Chondrocyte (in vitro differentiated cells): ENCODE measurements at places on chromosomes 7 and 10. TPM values are rescaled to one million over a fixed set of nuclear protein-coding genes. Genes with fewer than 3 reads are reported as not detected.

DNA sequence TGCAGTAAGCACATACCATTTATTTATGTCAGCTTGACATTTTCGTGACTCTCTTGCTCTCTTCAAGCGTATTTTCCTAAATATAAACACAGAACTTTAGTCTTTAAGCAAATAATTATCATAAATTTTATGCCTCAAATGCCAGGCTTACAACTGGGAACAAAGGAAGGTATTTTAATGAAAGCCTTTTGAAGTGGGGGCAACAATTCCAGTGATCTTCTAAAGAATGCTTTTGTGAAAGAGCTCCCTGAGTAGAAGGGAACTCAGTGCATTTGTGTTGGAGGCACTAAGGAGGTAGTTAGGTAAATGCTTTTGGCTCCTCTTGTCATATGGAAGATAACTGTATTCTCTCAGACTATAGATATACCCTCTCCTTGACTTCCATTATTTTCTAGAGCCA is 104.9 kb downstream of the VPS50 start:
- peaks cover 13% of the 10 kb centered on the region for H3K36me3 ChIP-seq
- H3K27me3 ChIP-seq, result no peaks in the 10 kb centered on the region
- no peak overlapping the region for H3K4me3 ChIP-seq

- no peaks in the 10 kb centered on the region for H3K36me3 ChIP-seq
- H3K27ac ChIP-seq, result no peak overlapping the region
- no peak for DNase-seq
- no peaks in the 10 kb centered on the region for H3K4me1 ChIP-seq
- no peak overlapping the region for H3K4me3 ChIP-seq
These were observed 160.6 kb upstream of the AOAH start for GRCh38 chr7:36884910-36885309.

GRCh38 chr10:92082583-92083280 is 159.2 kb downstream of the BTAF1 start:
- DNase-seq, result no peak
- peaks cover 7% of the 10 kb centered on the region for H3K4me1 ChIP-seq
- no peak overlapping the region for H3K27ac ChIP-seq
- peaks cover 8% of the 10 kb centered on the region for H3K36me3 ChIP-seq
- no peaks in the 10 kb centered on the region for H3K27me3 ChIP-seq
- H3K4me3 ChIP-seq, result no peak overlapping the region

DNA sequence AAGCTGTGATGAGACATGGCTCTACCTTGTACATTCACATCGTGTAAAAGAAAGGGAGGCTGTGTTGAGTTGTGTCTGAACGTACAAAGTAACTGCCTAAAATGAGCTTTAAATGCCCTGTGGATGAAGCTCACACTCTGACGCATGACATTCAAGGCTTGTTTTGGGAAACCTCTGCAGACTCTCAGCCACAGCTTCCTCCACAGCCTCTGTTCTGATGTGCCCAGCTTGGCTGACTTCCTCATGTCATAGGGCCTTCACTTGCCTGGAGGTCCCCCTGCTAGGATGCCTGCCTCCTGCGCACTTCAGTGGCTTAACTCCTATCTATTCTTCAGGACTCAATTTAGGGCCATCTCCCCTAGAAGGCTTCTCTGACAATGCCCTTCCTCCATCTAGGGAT is 230.0 kb upstream of the HABP2 start:
- no peaks in the 10 kb centered on the region for H3K27me3 ChIP-seq
- no peak overlapping the region for H3K27ac ChIP-seq
- no peaks in the 10 kb centered on the region for H3K36me3 ChIP-seq

- no peaks in the 10 kb centered on the region for H3K36me3 ChIP-seq
- no peak overlapping the region for H3K4me3 ChIP-seq
- no peak overlapping the region for H3K27ac ChIP-seq
- DNase-seq, result no peak
These were observed 268.1 kb downstream of the CAMK1D start for GRCh38 chr10:12617191-12618175.

The WIPF3 gene
- 0.10 to 0.65 TPM (median 0.51 TPM) in 3 replicates for total RNA-seq

The DGKI gene
- total RNA-seq, result 15.3 to 52.4 TPM (median 17.0 TPM) in 3 replicates
